Endothelial cell (in vitro differentiated cells): ENCODE measurements at places on chromosomes 2 and 18. TPM values are rescaled to one million over a fixed set of nuclear protein-coding genes. Genes with fewer than 3 reads are reported as not detected.

Gene ERFE
- total RNA-seq: 0.41 TPM

Gene TYW5
- total RNA-seq: 8.3 TPM

Gene MRPL53
- 59.0 TPM for total RNA-seq

Gene RESP18
- not detected for total RNA-seq

Gene CNPPD1
- total RNA-seq: 47.1 TPM
